Type B pancreatic cell (in vitro differentiated cells): ENCODE measurements at places on chromosomes 3 and 15.
A peak's percentile ranks its signal among the peaks of the same experiment; 100 is the strongest.

DNA sequence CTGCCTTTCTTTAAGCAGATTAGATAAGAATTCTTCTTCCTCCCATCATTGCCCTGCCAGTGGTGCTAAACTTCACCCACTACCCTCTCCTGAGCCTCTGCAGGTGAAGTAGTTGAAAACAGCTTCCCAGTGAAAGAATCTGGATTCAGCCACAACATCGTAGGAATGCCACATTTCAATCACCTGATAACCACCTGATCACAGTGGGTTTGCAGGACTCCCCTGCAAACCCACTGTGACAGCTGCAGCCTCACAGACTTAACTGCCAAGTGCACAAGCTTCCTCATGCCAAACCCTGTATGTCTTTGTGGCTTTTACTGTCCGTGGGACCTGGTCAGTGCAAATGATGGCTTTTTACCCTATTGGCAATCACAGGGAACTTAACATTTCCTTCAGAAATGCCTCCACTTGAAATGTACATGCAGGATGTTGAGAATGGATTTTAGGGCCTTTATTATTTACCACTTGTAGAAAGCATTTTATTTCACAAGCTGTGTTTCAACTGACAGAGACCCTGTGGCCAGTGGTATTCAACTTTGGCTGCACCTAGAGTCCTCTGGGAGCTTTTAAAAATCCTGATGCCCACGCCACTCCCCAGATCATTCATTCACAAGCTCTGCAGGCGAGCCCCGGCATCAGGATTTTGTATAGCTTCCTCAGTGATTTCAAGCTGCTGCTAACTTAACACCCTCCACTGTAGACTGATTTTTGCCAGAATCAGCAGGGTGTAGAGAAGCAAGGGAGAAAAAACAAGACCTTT lies 49.1 kb downstream of the OXNAD1 start:
- H3K27me3 ChIP-seq = no peaks in the 10 kb centered on the region
- no peak for DNase-seq
- peaks cover 10% of the 10 kb centered on the region for H3K4me1 ChIP-seq
- H3K36me3 ChIP-seq = peaks cover 32% of the 10 kb centered on the region
- H3K4me3 ChIP-seq = no peak overlapping the region
- H3K27ac ChIP-seq = no peak overlapping the region

- no peak overlapping the region for H3K27ac ChIP-seq
- H3K36me3 ChIP-seq = no peaks in the 10 kb centered on the region
- DNase-seq = no peak
- no peaks in the 10 kb centered on the region for H3K27me3 ChIP-seq
- H3K4me1 ChIP-seq = no peaks in the 10 kb centered on the region
These were observed 343.2 kb downstream of the UNC13C start for GRCh38 chr15:54321426-54321825.

- no peak for DNase-seq
- no peak overlapping the region for H3K4me3 ChIP-seq
- no peaks in the 10 kb centered on the region for H3K27me3 ChIP-seq
These were observed 13.4 kb downstream of the STT3B start for GRCh38 chr3:31546162-31546561.

DNA sequence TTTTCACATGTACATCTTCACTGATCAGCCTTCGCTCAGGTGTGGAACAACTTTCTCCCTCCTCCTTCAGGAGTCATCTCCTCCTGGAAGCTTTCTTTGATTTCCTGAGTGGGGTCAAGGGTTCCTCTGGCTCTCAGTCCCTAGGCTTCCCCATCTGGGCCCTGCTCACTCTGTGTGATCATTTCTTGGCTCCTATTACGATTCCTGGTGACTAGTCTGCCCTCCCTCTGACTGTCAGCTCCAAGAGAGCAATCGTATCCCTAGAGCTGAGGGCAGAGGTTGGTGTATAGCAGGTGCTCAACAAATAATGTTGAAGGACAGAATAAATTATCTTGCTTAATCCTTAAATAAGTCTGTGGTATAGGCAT lies 15.3 kb upstream of the PRKCD start:
- H3K27me3 ChIP-seq = no peaks in the 10 kb centered on the region
- H3K27ac ChIP-seq = no peak overlapping the region
- H3K36me3 ChIP-seq = no peaks in the 10 kb centered on the region
- no peak for DNase-seq

- no peak overlapping the region for H3K27ac ChIP-seq
- no peak for DNase-seq
- H3K36me3 ChIP-seq = no peaks in the 10 kb centered on the region
- H3K27me3 ChIP-seq = peaks cover 8% of the 10 kb centered on the region
- no peak overlapping the region for H3K4me3 ChIP-seq
- no peaks in the 10 kb centered on the region for H3K4me1 ChIP-seq
These were observed 172.7 kb downstream of the WDR72 start for GRCh38 chr15:53586799-53587198.

- H3K4me1 ChIP-seq = peaks cover 6% of the 10 kb centered on the region
- no peak for DNase-seq
- H3K4me3 ChIP-seq = no peak overlapping the region
- H3K27ac ChIP-seq = no peak overlapping the region
These were observed 160.5 kb downstream of the SEMA6D start for GRCh38 chr15:47877836-47878235.

DNA sequence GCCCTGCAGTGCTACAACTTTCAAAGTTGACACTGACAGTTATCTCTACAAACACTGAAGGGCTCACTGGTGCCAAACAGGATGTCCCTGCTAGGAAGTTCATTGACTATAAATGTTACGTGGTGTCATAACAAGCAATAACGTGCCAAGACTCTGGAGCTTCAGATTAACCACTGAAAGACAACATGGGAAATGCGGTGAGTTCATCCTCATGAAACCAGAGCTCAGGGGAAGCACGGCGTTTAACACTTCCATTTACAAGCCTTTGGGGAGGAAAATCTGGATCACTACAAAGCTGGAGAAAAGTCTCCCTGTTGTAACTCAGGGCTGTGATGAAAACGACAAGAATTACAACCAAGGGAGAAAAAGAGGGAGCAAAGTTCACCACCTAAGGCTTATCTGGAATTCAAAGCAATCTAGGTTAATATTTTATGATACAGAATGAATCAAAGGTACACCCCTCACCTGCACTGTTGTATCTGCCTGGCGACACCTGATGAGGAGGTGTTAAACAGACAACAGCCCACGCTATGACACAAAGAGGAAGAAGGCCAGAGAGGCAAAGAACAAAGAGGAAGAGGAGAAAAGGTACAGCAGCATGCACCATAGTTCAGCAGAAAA lies 27.0 kb downstream of the SHQ1 start:
- H3K4me1 ChIP-seq = peaks cover 18% of the 10 kb centered on the region
- no peak for DNase-seq
- H3K27ac ChIP-seq = no peak overlapping the region
- no peaks in the 10 kb centered on the region for H3K27me3 ChIP-seq
- H3K4me3 ChIP-seq = no peak overlapping the region

DNA sequence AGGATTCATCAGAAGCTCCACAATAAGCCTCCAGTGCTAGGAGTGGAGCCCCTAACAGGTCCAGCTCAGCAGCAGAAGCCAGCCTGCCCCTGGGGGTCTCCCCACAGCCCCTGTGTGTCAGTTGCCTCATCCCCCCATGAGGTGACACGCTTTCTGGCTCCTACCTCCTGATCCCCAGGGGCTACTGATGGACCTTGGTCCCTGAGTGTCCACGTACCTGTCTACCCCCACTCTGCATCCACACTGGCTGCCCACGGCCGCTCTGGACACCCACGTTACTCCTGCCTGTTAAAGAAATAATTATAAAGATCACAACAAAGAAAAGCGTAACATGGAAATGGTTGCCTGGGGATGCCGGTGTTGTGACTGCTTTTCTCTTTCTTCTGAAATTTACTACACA lies 143.1 kb downstream of the CHSY1 start:
- peak; percentile 47 for DNase-seq
- peaks cover 22% of the 10 kb centered on the region for H3K4me1 ChIP-seq
- H3K27ac ChIP-seq = no peak overlapping the region
- peaks cover 3% of the 10 kb centered on the region for H3K27me3 ChIP-seq

DNA sequence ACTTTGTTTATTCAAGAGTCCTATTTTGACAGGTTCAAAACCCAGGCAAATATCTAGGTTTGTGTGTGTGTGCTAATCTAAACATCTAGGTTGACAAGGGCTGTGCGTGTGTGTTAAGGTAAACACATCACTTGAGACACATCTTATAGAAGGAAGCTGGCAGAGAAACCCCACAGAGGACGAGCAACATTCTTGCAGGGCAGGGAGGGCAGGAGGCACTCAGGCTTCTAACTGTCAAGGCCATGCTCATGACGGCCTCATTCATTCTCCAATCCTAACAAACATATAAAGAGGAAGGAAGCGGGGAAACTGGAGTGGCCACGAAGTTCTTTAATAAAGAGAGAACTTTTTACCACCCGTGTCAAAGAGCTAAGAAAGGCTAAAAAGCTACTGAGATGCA lies 43.4 kb downstream of the SLCO2A1 start:
- H3K4me3 ChIP-seq = no peak overlapping the region
- no peaks in the 10 kb centered on the region for H3K36me3 ChIP-seq
- peaks cover 15% of the 10 kb centered on the region for H3K27me3 ChIP-seq
- peaks cover 38% of the 10 kb centered on the region for H3K4me1 ChIP-seq

DNA sequence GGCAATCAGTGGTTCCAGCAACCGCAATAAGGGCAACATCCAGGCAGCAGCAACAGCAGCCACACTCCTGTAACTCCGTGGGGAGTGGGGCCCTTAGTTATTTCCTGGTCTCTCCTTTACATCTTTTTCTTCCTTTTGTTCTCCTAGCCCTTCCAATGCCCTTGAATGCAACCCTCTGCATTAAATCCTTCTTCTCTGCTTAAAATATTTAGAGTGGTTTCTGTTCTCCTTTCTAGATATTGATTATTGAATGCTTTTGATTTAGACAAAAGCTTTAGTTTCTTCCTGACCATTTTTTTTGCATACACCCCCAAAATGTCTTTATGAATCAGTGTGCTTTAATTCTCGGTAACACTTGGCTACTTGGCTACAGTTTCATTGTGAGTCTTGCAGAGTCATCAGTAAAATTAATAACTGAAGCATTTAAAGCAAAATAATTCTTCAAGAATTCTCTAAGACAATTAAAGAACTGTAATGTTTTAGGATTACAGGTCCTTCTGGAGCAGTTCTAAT lies 586.1 kb downstream of the MECOM start:
- H3K27me3 ChIP-seq = no peaks in the 10 kb centered on the region
- peaks cover 6% of the 10 kb centered on the region for H3K4me1 ChIP-seq
- DNase-seq = no peak
- no peak overlapping the region for H3K27ac ChIP-seq
- no peaks in the 10 kb centered on the region for H3K36me3 ChIP-seq
- H3K4me3 ChIP-seq = no peak overlapping the region

GRCh38 chr3:39910135-39910534 lies 100.7 kb downstream of the MYRIP start:
- H3K36me3 ChIP-seq = no peaks in the 10 kb centered on the region
- H3K27ac ChIP-seq = no peak overlapping the region
- H3K4me1 ChIP-seq = peaks cover 16% of the 10 kb centered on the region
- no peak overlapping the region for H3K4me3 ChIP-seq

DNA sequence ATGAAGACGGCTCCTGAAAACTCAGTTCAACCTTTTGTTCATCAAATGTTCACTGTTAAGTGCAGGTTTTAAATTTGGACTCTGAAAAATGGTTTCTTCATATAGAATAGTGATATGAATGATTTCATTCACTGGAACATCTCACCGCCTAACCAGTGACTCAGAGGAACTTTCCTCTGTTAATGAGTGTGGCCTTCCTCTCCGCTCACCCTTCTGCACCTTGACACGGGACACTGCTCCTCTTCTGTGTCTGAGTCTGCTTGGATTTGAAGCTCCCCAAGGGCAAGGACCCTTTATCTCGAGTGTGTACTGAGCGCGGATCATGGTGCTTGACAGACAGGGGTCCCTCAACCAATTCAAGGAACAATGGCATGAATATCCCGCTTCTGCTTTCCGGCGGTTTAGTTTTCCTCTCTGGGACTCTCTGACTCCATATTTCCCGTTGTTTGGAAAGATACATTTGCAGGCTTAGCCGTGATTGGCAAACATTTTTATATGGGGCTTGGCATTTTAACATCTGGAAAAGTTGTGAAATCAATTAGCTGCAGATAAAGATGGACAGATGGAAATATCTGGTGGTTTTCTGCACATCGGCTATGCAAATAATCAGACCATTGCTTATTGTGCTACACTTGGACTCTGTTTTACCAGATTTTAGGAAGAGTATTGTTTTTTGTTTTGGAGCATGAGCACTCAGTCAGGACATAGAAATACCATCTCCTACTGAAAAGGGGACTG lies 20.9 kb downstream of the KBTBD8 start:
- no peak overlapping the region for H3K4me3 ChIP-seq
- peaks cover 8% of the 10 kb centered on the region for H3K27me3 ChIP-seq
- H3K36me3 ChIP-seq = no peaks in the 10 kb centered on the region
- peaks cover 18% of the 10 kb centered on the region for H3K4me1 ChIP-seq

GRCh38 chr15:62445244-62445643 lies 280.2 kb upstream of the C2CD4B start:
- peaks cover 11% of the 10 kb centered on the region for H3K4me1 ChIP-seq
- no peaks in the 10 kb centered on the region for H3K36me3 ChIP-seq
- H3K27me3 ChIP-seq = no peaks in the 10 kb centered on the region
- DNase-seq = no peak
- H3K27ac ChIP-seq = no peak overlapping the region

DNA sequence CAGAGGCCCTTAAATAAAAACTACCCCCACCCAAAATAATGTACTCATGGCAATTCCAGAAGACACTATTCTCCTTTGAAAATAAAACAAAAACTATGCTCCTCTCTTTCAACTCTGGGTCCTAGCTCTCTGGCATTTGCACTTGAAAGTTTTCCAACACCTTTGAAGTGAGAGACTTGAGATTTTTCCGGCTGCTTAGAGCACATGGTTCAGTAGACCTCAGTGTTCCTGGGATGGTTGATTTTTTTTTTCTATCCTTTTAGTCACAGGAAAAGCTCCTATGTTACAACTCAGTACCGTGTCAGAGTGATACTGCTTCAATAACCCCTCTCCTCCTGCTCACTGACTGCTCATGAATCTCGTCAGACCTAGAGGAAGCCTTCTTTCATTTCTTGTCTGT lies 118.3 kb upstream of the TUSC7 start:
- no peaks in the 10 kb centered on the region for H3K36me3 ChIP-seq
- H3K4me1 ChIP-seq = no peaks in the 10 kb centered on the region
- peaks cover 10% of the 10 kb centered on the region for H3K27me3 ChIP-seq
- no peak overlapping the region for H3K27ac ChIP-seq

DNA sequence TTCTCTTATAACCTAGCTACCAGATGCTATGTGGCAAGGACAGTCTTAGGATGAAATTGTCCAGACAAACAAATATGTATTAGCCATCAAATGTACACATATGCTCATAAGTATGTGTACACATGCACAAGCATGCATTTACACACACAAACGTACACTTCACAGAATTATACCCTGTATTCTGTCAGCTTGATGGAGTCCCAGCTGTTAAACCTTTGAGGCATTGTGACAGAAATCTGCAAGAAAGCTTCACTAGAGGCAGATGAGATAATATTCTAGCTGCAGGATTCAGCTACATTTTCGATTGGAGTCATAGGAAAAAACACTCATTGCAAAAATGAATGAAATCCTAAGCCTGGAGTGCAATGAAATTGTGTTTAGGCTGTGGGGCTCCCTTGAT lies 110.6 kb downstream of the CHL1 start:
- peaks cover 7% of the 10 kb centered on the region for H3K27me3 ChIP-seq
- no peak overlapping the region for H3K4me3 ChIP-seq
- H3K36me3 ChIP-seq = no peaks in the 10 kb centered on the region
- H3K4me1 ChIP-seq = no peaks in the 10 kb centered on the region
- no peak for DNase-seq
